Stimulated activated CD8-positive, alpha-beta memory T cell treated with anti-CD3 and anti-CD28 coated beads, Interleukin-4, amount 100 ng/mL, for 24 hours (primary cell): ENCODE measurements at places on chromosomes 1 and 21.

- no peak for DNase-seq
These were observed 155.4 kb downstream of the CLEC20A start for GRCh38 chr1:178341261-178341956.

DNA sequence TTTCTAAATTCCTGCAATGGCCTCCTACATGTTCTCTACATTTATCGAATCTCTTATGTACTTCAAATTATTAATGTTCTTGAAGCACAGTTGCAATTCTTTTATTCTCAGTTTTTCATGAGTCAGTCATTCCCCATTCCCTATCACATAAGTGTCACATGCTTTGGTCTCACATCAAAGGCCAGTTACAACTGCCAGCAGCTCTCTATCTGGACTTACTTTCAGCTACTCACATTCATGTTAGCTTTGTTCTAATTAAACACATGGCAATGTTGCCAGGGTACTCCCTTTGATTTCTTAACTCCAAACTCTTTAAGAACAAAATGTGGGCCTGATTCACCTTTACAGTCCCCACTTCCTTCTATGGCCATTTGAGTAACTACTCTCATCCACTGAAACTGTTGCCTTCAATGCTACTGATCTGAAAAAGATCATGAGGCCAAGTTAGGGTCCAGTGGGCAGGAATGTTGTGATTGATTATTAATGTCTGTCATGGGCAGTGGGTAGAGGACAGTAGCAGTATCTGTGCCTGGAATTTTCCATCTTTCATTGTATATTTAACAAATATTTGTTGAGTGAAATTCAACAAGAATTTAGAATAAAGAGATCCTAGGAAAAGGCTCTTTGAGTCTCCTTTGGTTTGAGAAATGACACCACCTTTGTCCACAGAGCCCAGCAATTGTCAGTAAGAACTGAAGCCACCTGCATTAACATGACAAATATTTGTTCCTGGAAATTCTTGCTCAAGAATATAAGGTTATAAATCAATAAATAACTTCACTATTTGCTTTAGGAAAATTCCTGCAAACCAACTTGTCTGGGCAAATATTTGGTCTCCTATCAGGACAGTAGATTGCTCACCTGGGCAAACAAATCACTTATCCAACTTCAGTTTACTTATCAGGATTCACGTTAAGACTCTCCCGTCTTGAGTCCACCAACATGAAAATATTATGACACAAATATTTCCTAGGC, 153.6 kb upstream of the SAMSN1 start:
- DNase-seq, result no peak

DNA sequence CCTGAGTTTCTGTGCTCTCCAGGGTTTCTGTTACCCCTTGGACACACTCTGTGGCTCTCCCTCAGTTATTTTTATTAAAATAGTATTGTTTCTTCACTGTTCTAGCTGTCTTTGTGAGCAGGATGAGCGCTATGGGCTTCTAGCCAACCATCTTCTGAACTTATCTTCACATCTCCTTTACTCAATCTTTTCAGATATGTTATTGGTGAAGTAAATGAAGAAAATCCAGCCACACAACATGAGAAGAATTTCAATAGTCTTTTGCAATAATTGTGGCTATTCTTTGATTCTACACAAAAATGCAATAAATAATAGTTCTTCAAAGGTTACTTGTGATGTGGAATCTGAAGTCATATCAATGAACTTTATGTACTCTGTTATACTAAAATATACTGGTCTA, 80.3 kb upstream of the CAMK1G start:
- no peak for DNase-seq

DNA sequence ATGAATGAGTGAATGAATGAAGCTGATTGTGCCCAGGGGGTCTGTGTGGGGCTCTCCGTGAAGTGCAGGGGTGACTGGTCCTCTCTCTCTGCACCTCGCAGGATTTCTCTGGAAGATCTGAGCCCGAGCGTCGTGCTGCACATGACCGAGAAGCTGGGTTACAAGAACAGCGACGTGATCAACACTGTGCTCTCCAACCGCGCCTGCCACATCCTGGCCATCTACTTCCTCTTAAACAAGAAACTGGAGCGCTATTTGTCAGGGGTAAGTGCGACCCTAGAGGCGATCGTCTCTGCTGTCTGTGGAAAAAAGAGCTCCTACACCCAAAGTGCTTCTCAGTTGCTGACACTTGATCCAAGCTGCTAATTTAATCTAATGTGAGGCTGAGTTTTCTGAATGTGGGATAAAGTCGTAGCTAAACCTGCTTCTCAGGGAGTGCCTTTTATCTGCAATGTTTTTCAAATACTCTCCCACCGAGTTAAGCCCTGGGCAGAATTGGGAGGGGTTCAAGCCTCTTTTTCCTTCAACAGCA, 101.7 kb downstream of the HUNK start:
- no peak for DNase-seq

GRCh38 chr1:117798550-117798949, 130.9 kb downstream of the GDAP2 start:
- DNase-seq, result no peak
